ENCODE measurements at places on chromosomes 16 and 17. TPM values are rescaled to one million over a fixed set of nuclear protein-coding genes. Genes with fewer than 3 reads are reported as not detected.

GRCh38 chr17:5437721-5438317 lies 1.1 kb downstream of the C1QBP start:
- no peak for DNase-seq

- DNase-seq: no peak
Measured at GRCh38 chr16:66693149-66693548, 3.4 kb downstream of the CMTM4 start.

GRCh38 chr16:84194018-84194417 lies 3.1 kb downstream of the ADAD2 start:
- no peak for DNase-seq

GRCh38 chr17:74749279-74750038 lies 1.0 kb downstream of the NHERF1 start:
- DNase-seq: no peak

DNA sequence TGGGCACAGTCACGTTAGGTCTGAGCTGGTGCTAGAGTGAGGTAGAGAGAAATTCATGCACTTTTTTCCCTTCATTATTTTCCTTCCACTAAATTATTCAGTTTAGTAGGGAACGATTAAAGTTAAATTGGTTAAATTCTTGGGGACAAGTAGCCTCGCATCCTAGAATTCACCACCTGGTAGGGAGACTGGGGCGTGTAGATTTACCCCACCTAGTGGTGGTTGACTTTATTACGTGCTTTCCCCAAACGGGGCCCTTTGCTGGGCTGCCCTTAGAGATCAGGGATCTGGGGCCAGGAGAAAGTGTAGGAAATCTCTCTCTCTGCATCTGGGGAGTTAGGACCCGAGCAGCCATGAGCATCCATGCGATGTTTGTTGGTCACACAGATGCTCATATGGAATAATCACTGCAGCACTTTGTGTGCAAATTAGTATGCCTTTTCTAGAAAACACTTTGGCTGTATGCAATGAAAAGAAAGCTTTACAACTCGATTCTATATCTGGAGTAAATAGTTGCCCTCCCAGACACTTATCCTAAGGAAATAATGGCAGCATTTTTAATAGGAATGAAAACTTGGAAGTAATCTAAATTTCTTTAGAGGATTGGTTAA lies 107.0 kb downstream of the PLCG2 start:
- DNase-seq: no peak

SOST gene
- 0.50 TPM for total RNA-seq

IGSF6 gene
- 10.8 TPM for total RNA-seq

DNA sequence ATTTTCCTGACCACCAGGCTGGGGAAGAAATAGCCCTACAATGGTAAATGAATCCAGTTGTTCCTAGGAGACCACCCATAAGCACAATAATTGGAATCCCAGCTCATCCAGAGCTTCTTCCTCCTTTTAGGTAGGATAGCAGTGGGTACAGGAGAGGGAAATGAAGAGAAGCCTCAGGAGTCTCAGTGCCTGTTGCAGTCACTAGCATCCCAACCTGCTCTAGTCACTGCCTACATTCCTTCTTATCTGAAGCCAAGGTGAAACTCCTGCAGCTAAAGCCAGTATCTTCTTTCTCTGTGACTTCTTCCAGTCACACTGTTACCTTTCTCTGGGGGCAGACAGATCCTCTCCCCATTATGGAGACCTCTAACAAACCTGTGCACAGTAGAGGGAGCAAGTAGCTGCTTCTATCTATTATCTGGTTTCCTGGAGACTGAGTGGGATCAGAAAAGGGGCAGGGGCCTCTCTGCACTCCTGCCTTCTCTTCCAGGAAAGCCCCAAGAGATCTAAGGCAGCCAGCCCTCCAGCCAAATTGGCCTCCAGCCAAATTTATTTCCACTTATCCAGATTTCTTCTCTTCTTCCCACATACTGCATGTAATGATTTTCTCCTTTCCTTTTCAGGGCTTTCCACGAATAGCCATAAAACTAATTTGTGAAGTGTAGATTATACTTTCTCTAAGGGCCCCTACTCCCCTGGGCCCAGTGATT lies 85.5 kb downstream of the SSH2 start:
- DNase-seq: no peak

TMC7 gene
- 6.9 TPM for total RNA-seq

- DNase-seq: no peak
Measured at GRCh38 chr16:82623241-82623640, 3.5 kb upstream of the CDH13 start.

- DNase-seq: no peak
Measured at GRCh38 chr16:56029026-56029425, 153.9 kb upstream of the CES5A start.

Data from spinal cord (tissue), 10 donors.